T-helper 1 cell (primary cell): ENCODE measurements at places on chromosomes 3 and 15.

- no peak for DNase-seq
These were observed 77.9 kb downstream of the RPN1 start for GRCh38 chr3:128572644-128573105.

- no peak for DNase-seq
These were observed 94.1 kb upstream of the PRICKLE2 start for GRCh38 chr3:64319391-64319790.

- no peak for DNase-seq
These were observed 452.1 kb downstream of the RAP2B start for GRCh38 chr3:153614140-153614539.

DNA sequence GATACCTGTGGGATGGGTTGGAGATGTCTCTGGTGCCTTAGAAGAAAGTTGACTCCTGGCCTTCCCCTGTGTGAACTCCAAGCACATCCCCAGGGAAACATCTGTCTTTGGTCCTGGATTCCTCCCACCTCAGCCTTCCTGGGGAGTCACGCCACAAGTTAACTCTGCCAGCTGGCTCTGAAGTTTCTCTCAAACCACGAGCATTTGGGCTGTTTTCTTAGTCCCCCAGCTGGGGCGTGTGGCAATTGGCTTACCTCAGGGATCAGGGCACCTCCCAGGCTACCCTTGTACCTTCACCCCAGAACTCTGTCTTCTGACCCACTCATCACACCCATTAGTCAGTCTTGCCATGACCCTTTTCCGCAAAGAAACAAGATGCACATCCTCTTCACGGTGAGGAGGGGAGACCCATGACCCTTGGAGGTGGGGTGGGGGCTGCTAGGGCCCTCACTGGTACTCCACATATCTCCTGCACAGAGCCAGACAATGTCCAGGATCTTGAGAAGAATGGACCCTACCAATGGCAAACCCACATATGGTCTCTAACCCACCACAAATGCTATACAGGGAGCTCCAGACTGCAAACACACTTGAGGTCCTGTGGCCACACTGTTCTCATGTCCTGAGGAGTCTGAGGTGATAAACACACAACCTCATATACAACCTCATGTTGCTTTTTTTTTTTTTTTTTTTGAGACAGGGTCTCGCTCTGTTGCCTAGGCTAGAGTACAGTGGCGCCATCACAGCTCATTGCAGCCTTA, 3.9 kb downstream of the NEIL1 start:
- DNase-seq: no peak

DNA sequence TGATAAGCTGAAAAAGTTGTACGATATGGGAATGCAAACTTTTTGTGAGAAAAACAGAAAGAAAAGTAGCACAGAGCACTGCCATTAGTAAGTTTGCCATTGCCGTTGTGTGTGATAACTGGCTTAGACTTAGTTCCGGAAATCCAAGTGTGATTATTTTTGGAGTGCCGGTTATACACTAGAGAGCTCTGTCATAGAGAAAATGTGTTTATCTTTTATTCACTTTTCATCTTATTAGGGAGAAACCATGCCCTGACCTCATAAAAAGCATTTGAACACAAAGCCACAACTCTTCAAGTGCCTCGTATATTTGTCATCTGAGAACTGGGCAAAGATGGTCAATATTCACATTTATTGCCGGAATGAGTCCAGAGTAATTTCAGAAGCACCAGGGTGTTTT, 36.1 kb downstream of the CTDSPL start:
- no peak for DNase-seq

- no peak for DNase-seq
These were observed 64.5 kb downstream of the NIPA2 start for GRCh38 chr15:22902981-22903380.

GRCh38 chr15:66128116-66128680, 125.4 kb downstream of the MEGF11 start:
- DNase-seq: no peak

- no peak for DNase-seq
These were observed 9.7 kb downstream of the ZXDC start for GRCh38 chr3:126465928-126466544.

DNA sequence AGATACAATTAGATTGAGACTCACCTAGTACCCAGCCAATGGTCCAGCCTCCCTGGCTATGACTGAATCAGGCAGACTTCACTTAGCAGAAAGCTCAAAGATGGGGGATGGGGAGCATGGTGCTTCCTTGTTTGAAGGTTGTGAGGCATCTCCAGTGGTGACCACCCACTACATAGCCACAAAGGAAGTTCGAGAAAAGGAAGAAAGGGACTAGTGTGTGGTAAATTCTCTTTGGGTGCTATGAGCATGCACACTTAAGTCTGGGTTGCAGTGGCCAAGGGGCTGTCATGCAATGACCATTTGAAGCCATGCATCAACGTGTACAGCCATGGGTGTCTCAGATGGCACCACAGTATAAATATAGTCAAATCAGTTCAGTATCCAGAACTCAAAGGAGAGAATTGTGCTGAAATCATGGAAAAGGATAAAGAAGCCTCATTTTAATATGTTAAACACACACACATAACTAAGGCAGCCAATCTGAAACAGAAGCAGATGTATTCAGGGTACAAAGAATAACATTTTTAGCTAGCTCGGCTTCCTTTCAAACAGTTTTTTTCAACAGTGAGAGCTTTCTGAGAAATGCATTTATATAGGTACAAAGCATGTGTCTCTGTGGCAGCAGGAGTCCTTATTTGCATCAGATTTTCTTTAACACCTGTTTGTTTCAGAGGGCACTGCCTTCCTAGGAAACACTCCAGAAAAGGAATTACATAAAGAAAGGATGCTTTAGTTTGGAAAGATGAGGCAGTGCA, 275.5 kb downstream of the GAP43 start:
- no peak for DNase-seq

- no peak for DNase-seq
These were observed 8.6 kb downstream of the ALS2CL start for GRCh38 chr3:46684891-46685290.

DNA sequence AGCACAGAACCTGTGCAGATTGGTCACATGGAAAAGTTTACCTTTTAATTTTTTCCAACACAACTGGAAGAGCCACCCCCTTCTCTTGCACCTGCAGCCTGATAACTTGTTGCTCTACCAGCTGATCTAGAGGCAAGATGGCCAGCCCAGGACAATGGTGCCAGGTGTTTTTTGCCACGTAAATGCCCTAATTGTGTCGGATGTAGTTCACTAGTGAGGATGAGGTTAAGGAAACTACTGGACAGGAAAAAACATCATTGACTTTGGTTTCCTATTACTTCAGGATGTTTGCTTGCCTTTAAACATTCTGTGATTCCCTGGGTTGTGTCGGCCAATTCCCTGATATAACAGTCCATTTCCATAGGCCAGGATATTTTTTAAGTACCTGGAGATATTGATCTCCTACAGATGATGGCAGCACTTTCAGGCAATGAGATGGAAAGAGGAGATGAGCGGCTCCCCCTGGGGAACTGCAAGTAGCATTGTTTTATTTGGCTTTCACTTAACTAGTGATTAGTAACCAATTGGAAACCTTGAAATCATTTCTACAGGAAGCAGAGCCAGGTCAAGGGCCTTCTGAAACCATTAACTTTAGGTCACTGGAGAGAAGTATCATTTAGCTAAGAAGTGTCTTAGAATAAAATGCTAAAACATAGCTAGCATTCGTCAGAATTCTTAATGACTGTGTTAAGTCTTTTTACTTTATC, 72.5 kb downstream of the OSBPL10 start:
- no peak for DNase-seq

DNA sequence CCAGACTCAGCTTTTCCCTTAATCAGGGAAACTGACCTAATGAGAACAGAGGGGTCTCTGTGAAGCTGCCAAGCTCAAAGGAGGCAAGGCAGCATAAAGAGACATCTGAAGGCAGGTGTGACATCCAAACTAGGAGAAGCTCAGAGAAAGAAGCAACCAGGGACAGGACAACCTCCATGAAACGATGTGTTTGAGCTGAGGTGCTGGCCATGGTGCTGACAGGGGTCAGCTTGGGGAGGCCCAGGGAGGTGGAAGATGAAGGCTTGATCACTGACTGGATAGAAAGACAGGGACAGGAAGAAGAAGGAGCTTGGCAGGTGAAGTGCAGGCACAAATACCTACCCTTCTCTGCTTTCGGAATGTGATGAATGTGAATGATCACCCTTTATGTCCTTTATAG, 179.5 kb upstream of the NSMCE3 start:
- no peak for DNase-seq

DNA sequence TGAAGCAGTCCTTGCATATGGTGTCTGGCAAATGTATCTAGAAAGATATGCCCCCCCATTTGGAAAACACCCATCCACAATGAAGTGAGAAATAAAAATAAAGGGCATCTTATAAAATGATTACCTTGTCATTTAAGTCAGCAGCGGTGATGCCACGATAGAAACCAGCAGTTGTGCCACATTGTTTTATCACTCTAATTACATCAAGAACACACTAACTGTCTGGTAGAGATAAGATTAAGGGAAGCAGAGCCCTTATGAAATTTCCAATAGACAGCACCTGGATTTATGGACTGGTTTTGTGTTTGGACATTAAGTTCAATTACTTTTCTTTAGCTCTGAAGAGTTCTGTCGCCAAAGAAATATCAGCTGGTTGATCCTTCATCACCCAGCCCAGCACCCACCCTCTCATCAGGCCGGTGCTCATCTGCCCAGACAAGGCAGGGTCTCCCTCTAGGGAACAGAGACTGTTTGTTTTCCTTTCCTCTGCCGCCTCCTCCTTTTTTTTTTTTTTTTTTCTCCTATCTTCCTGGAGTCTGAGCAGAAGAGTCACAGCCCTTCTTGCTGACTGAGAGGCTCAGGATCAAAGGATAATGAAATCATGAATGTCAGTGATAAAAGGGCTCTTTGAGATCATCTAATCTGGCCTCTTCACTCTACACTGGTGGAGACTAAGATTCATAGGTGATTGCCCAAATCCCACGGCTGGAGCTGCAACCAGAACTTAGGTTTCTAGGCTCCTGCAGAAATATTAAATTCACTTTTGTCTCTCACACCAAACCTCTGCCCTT, 464.1 kb downstream of the NTRK3 start:
- no peak for DNase-seq

- no peak for DNase-seq
These were observed 263.8 kb downstream of the FEZF2 start for GRCh38 chr3:62109534-62109933.

DNA sequence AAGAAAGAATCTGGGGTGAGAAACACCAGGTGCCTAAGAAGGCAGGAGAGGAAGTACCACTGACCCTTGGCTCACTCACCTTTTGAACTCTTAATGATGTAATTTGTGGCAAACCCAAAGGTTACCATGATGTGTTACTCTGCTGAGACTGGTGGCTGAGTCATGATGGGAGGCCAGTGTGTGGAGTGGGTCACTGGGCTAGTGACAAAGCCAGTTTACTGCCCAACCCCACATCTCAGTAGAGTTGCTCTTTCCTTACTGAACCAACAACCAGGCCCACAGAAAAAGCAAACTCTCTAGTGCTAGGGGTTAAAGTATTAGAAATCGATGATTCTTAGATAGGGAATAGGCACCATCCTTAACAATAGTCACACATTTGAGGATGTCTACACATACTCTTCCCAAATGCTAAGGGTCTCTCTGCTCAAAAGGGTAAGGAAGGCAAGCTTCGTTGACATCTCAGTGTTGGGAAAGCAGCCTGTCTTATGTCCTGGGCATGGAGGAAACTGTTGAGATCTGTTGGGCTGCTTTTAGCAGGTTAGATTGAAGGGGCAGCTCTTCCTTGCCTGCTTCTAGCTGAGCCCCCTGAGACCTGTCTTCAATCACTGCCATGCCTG, 3.1 kb downstream of the RBP2 start:
- no peak for DNase-seq

- no peak for DNase-seq
These were observed 3.5 kb upstream of the ZFAND6 start for GRCh38 chr15:80055933-80056332.

DNA sequence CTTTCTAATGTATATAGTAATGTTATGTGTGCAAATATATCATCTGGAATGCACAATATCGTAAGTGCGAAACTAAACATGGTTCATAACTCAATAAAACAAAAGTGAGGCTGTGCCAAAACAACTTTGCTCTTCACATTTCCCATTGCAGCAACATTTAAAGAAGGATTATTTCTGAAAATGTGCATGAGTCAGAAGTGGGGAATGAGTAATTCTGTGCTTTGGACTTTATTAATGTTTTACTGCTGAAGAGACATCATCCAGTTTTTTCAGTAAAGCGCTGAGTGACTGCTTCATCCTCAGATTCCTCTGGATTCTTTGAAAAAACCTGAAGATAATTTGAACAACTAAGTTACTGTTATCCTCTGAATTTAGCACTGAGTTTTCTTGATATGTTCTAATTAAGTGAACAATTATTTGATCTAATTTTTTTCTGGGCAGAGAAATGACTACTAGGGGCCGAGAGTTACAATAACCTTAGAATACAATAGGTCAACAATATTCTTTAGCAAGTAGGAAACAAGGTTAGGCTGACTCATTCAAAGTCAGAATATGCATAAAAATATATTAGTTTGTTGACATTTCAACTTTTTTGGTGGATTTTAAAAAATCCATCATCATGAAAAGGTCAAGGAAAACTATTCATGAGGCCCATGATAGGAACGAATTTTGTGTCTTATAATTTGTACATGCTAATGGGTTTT, 20.0 kb upstream of the PLCL2 start:
- no peak for DNase-seq
